ENCODE measurements at places on chromosomes 16 and 17.

DNA sequence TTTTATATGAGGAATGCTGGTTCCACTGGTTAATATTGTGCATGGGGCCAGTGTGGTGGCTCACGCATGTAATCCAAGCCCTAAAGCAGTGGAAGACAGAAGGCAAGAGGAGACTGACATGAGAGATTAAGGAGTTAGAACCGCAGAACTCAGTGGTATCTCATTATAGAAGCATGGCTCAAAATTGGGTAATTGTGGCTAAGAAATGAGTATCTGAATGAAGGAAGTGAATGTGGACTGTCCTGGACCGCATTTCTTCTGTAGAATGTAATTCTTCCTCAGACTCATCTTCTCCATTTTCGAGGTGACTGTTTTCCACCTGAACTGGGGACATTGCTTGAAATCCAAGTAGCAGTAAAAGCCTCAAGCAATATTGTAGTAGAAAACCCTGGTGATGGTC lies 42.6 kb upstream of the CDR2 start:
- DNase-seq: no peak

DNA sequence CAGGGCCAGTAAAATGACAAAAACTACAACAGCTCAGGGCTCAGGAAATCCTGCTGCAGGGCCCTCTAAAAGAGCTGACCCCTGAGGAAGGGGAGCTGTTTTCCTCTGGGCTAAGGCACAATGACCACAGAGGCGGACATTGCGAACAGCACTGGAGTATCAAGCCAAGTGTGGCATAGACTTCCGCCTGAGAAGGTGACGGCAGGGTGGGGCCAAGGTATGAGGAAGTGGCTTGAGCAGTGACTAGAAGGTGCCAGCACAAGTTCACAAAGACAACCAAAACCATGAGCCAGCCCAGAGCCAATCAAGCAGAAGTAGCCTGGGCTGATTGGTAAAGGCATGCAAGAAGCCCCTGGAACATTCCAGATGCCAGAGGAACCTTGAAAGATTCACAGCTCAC lies 13.9 kb downstream of the ERN2 start:
- no peak for DNase-seq

- no peak for DNase-seq
Observed at GRCh38 chr17:70278844-70279462, 109.6 kb downstream of the KCNJ2 start.

GRCh38 chr17:35586569-35587073 lies 501 bp upstream of the AP2B1 start:
- no peak for DNase-seq

DNA sequence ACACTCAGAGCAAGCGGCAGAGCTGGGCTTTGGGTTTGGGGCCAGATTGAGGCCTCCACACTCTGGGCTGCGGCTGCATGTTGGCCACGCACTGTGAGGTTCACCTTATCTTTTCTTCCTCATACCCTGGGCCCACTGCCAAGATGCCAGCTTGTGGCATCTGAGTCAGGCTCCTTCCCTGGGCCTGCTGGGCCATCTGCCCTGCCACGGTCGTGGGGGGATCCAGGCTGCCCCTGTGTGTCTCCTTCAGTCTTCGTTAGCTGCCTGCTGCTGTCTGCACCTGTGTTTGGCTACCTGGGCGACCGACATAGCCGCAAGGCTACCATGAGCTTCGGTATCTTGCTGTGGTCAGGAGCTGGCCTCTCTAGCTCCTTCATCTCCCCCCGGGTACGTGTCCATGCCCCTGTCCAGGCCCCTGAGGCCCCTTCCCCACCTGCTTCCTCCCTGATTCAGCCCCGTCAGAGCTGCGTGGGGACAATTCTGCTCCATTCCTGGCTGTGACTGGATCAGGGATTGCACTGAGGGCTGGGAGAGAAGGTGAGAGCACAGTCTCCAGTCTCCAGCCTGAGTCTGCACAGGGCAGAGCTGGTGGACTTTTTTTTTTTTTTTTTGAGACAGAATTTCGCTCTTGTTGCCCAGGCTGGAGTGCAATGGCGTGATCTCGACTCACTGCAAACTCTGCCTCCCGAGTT lies 11.2 kb downstream of the SPNS3 start:
- no peak for DNase-seq

DNA sequence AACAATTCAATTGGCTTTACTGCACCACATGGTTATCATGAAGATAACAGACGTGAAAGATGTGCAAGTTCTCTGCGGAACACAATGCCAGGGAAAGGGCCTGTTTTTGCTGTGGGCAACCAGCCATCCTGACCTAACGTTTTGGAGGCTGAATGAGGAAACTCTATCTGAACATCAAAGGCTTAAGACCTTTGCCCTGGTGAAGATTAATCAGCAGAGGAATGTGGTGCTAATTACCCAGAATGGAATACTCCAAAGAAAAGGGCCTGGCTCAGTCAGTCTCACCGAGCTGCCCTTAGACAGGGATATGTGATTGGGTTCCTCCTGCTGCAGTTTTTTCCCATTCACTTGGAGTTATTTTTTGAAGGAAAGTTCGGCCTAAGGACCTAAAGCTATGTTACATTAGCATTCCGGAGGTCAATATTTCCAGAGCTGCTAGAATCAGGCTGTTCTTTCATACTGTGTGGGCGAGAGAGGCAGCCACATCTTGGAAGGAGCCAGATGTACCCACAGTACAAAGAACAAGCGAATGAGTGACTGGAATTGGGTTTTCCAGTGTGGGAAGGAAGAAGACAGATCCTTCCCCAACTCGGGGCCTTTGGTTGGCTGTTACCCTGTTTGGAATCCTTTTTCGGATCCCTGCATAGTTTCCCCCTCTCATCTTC lies 15.5 kb downstream of the ASIC2 start:
- no peak for DNase-seq

GRCh38 chr16:56613706-56614105 lies 5.3 kb downstream of the MT2A start:
- no peak for DNase-seq

DNA sequence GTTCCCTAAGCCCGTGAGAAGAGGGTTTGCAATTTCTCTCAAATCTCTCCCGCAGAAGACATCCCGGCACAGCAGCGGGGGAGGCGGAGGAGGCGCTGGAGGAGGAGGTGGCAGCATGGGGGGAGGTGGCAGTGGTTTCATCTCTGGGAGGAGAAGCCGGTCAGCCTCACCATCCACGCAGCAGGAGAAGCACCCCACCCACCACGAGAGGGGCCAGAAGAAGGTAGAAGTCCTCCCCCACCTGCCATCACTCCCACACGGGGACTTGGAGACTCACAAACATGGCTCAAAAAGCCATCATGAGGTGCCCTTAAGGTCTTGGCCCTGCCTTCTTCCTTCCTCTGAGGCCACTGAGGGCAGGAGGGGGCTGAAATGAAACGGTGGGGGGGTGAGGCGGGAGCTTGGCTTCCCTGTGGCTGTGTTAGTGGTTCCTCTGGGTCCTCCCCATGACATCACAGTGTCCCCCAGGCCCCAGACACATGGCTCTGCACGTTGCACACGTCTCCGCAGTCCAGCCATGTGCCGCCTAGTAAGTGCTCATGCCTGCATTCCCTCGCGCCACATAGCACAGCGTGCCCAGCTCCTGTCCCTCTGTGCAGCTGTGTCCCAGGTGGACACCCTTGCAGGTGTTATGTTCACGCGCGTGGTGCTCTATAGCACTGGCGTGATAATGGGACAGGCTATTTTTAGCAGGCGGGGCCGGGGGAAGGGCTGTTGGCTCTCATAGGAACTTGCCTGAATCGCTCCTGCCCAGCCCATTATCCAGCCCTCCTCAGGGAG lies 6.9 kb downstream of the MLLT6 start:
- no peak for DNase-seq

DNA sequence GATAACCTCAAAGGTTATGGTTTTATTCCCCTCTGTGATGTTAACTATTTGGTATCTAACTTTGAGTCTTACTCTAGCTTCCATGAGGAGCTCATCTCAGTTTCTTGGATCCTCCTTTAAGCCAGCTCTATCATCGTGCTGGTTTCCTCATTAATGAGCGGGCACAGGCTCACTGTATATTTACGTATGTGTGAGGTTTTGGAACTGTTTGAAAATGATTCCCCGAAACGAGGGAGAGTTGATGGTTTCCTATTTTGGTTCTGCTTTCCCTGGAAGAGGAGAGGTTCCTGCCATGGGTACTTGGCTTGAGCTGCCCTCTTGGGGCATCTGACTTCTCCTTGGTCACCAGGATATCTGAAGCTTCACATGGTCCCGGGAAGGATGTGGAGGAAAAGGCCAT lies 32.7 kb upstream of the PIK3R6 start:
- DNase-seq: no peak

DNA sequence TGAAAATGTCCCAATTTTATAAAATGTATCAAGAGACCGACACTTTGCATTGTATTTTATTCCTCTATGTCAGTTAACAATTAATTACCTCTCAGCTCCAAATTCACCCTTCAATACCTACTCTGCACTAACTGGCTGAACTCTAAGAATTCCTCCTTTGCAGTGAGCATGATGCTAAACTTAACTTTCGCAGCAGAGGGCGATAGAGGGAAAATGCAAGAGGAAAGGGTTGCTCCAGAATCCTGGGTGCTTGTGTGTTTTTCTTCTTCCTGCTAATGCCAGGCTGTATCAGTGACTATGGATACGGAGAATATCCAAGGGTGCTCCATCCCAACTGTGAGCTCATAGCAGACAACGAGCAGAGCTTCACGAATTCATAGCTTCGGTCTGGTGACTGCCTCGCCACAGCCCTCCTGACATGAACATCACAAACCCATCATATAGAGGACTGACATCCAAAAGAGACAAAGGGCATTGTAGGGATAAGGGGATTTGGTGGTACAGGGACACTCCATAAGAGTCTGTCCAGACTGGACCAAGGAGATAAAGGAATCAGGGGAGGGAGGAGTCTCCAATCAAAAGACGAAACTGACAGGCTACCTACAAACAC lies 172.9 kb downstream of the STX8 start:
- no peak for DNase-seq

- DNase-seq: no peak
Observed at GRCh38 chr16:48434653-48435317, 49.6 kb upstream of the SIAH1 start.

GRCh38 chr16:67207249-67208091 lies 8.5 kb downstream of the ELMO3 start:
- DNase-seq: no peak

DNA sequence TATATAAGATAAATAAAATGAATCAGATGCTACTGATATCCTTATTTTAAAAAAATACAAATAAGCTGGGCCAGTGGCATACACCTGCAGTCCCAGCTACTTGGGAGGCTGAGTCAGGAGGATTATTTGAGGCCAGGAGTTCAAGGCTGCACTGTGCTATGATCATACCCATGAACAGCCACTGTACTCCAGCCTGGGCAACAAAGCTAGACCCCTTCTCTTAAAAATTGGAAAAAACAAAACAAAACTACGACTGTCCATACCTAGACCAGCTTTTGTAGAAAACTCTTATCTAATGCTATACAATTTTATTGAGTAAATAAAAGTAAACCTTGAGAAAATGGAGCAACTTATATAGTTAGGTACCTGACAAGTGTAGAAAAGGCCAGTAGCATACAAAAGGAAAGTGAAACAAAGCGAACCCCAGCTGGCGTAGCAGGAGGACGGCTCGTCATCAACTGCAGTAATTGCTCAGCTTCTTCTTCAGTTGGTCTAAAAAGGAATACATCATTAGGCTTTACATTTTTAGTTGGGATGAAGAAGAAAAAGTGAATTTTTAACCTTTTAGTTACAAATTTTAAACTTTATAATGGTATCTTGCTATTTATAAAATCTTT lies 23.6 kb downstream of the INTS2 start:
- no peak for DNase-seq

GRCh38 chr17:27355419-27355818 lies 61.5 kb downstream of the WSB1 start:
- no peak for DNase-seq

DNA sequence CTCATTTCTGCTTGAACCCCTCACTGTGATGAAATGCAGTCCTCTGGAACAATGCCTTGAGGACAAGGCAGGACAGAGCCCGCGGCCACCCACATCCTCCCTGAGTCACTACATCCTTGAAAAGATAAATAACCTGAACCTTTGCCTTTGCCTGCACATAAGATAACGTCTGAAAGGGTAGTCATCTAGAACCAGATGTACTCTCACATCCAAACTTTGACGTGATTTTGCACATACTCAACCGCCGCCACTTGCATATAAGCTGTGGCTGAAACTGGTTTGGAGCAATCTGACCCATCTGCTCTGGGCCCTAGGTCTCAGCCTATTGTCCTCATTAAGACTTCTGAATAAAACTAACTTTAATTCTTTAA lies 252.1 kb downstream of the PHKB start:
- no peak for DNase-seq
